ENCODE measurements at places on chromosomes 2 and 18. TPM values are rescaled to one million over a fixed set of nuclear protein-coding genes. Genes with fewer than 3 reads are reported as not detected.

Gene MYO3B
- not detected for total RNA-seq

Gene MRPL33
- total RNA-seq = 110 TPM

Gene C1QL2
- total RNA-seq = not detected

Gene MTX2
- total RNA-seq = 23.6 TPM

Gene SLC16A14
- total RNA-seq = 3.1 TPM

Gene SAG
- not detected for total RNA-seq

Gene PTPRM
- 78.5 TPM for total RNA-seq

Gene AMER3
- not detected for total RNA-seq

Gene MARCO
- 425 TPM for total RNA-seq

Gene ST6GAL2
- total RNA-seq = 0.93 TPM

Gene AFF3
- total RNA-seq = 42.0 TPM

Gene OTX1
- total RNA-seq = 0.55 TPM

Gene STRADB
- 23.6 TPM for total RNA-seq

Gene PRKAG3
- not detected for total RNA-seq

Gene ARHGAP28
- 16.6 TPM for total RNA-seq

Gene BOK
- total RNA-seq = 66.5 TPM

Gene FAP
- 25.3 TPM for total RNA-seq

Gene TMEM163
- total RNA-seq = 23.2 TPM

Gene C2orf72
- 0.67 TPM for total RNA-seq

Gene MAL
- total RNA-seq = 1.8 TPM

Gene FOXI3
- not detected for total RNA-seq

Gene TTN
- total RNA-seq = 27.5 TPM

Gene CNGA3
- not detected for total RNA-seq

Gene SH3BP4
- total RNA-seq = 29.2 TPM

Gene SERPINB3
- total RNA-seq = not detected
